ENCODE measurements at places on chromosomes 1 and 21.

DNA sequence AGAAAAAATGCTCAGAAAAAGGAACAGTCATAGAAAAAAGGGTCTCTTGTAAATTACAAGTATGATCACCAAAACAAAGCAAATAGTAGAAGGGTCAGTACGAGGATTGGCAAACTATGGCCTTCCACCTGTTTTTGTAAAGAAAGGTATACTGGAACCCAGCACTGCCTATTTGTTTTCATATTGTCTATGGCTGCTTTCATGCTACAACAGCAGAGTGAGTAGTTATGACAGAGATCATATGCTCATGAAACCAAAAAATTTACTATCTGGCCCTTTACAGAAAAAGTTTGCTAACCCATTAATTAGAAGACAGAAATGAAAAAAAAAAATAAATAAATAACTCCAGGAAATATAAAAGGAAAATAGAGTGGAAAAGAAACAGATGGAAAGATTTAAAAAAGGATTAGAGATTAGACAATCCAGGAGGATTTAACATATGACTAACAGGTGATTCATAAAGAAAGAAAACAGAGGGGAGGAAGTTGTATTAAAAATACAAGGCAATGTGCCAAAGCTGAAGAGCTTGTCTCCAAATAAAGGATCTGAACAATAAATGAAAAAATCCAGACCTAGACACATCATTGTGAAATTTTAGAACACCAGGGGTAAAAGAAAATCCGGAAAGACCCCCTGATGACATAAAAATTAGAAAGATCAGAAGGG is 108.5 kb upstream of the SERTAD4 start:
- no peak for DNase-seq

GRCh38 chr1:24295535-24295934 is 23.6 kb upstream of the GRHL3 start:
- no peak for DNase-seq

DNA sequence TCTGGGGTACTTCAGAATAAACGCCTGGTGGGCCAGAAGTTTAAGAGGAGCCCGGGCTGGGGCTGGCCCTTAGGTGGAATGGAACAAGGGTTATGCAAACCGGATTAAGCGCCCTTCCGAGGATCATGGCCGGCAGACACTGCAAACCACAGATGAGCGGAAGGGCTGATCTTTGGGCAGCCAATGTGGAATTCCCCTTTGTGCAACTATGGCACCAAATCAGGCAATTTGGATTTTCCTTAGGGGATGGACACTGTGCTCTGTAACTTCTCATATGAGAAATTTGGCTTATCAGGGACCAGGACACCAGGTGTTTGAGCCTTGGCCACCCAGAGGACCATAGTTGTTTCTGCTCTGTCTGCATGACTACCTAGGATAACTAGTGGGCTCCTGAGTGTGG is 5.7 kb upstream of the IL10 start:
- DNase-seq, result no peak

- no peak for DNase-seq
Observed at GRCh38 chr21:45867671-45868081, 113.9 kb upstream of the COL6A1 start.

GRCh38 chr21:43578677-43579303 is 80.5 kb downstream of the HSF2BP start:
- DNase-seq, result no peak

DNA sequence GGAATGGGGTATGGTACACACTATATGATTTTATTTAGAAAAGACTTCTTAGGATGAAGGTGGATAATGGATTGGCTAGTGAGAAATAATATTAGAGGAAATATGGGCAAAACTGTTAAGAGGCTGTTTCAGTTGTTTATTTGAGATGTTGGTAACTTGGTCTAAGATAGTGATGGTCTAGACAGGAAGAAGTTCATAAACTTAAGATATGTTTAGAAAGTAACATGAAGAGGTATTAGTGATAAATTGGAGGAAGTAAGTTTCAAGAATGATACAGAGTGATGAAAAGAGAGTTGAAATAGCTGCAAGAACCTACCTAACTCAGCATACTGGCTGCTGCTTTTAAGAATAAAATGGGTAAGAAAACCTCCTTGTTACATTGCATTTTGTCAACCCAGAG is 9.2 kb upstream of the PTPRC start:
- DNase-seq, result no peak

- DNase-seq, result no peak
Observed at GRCh38 chr1:153141377-153141776, 9.3 kb downstream of the SPRR2G start.

DNA sequence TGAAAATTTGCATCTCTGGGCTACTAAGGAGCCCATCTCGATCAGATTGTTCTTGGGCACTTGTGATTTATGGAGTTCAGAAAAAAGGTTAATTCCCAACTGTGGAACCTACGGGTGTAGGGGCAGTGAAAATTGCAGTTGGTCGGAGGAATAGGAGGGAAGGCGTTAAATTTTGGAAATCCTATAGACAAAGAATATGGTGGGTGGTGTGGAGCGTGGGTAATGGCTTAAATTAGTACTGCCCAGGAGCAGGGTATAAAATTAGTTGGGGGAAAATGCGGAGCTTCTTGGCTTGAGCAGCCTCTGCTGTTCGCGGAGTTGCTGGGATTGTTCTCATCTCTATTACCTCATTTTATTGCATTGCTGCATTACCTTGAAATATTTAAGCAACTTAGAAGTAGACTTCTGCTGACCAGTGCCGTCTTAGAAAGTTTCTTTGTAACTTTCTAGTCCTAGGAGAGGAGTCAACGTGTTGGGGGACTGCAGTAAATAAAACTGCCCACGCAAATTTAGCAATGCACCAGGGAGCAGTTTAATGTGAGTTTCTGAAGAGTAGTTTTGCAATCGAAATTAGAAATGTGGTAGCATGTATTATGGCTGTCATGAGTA is 514 bp downstream of the S1PR1 start:
- DNase-seq, result no peak

DNA sequence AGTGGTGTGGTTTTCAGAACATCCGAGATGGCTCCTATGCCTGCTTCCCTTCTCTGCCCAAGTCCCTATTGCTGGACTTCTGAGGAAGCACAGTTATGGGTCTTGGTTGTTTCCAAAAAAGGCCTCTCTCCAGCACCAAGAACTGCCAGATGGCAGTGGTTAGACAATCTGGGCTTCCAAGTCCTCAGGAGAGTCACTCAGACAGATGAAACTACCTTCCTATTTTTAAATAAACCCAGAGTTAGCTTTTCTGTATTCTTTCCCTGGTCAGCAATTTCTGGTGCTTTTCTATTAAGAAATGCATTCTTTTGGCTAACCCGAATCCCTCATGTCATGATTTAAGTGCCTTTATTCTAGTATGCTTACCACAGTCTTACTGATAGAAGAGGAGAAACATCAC is 245.9 kb downstream of the PRDM2 start:
- DNase-seq, result no peak

- no peak for DNase-seq
Observed at GRCh38 chr21:44525391-44526095, 14.5 kb downstream of the KRTAP10-1 start.

GRCh38 chr21:41763996-41764395 is 2.9 kb downstream of the RIPK4 start:
- DNase-seq, result no peak

DNA sequence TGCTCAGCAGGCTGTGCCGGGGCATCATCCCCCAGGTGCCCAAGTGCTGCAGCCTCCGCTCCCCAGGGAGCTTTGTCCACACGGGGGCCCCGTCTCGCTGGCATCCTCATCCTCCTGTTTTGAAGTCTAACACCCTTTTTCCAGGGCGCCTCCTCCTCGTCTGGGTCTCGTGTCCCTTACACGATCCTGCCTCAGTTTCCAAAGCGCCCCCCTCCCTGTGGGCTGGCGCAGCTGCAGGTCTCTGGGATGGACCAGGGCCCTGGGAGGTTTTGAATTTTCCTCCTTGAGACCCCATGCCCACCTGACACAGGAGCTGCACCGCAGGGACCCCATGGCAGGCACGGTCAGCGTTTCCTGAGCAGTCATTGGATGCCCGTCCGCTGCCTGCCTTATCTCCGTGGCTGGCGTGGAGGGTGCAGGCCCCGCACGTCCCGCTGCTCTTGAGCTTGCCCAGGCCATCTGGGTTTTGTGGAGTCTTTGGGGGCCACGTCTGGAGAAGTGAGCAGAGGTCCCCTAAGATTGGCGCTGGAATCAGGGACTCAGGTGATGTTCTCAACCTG is 37.4 kb upstream of the DIP2A start:
- no peak for DNase-seq

GRCh38 chr1:91148641-91149069 is 126.8 kb upstream of the ZNF644 start:
- DNase-seq, result no peak

DNA sequence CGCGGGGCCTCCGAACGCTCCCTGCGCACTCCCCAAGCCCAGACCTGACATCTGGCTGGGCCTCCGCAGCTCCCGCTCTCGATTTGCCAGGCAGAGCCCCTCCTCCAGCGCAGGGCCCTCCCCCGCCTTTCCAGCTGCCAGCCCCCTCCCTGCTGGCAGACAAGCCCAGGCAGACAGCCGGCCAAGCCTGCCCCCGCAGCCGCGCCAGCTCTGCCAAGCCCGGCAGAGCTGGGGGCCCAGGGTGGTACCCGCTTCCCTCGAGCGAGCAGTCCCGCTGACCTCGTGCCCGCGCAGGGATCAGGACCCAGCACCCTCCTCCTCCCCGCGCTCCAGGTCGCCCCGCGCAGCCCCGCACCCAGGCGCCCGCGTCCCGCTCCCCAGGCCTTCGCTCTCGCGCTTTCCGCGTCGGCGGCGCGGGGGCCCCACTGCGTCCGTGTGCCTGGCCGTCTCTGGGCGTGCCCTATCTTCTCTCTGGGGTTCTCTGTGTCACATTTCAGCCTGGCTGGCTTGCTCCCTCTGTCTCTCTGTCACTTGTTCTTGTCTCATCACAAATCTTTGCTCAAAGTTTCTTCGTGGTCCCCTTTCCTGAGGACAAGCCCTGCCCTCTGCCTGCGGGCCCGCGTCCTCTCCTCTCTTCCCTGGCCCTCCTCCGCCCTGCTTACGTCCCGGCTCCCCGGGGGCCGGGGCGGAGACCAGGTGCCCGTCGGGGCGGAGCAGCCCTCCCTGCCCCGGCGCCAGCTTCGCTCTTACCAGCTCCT is 580 bp downstream of the INKA2 start:
- DNase-seq, result peak; percentile 36

- DNase-seq, result no peak
Observed at GRCh38 chr1:179091691-179092165, 9.9 kb downstream of the TOR3A start.

- no peak for DNase-seq
Observed at GRCh38 chr1:170221031-170221430, 75.3 kb downstream of the NTMT2 start.

DNA sequence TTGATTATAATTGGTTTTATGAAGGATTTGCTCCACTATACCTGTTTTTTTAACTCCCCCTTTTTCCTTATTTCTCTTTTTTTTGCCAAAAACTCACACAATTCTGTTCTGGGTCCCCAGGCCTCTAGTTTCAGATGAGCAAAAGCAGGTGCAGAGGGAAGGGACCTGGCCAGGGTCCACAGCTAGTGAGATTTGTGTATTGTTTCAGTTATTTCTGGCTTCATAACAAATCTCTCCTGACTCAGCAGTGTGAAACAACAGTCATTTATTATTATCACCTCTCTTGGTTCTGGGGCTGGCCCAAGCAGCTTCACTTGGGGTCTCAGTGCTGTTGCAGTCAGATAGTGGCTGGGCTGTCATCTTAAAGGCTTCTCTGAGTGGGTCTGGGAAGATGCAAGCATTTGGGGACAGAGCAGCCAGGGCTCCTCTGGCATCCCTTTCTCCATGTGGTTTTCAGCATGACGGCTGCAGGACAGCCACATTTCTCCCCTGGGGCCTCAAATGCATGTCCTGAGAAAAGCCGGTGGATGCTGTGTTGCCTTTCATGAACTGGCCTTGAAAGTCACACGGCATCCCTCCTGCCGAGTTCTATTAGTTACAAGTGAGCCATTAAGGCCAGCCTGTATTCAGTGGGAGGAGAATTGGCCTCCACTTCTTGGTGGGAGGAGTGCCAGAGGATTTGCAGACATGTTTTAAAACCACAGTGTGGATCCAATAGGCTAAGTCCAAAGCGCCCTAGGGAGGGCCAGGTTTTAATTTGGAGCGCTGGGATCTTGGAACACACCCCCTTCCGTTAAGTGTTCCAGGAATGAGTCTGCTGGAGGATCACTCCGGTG is 137.1 kb downstream of the CAMTA1 start:
- DNase-seq, result no peak

GRCh38 chr1:246602194-246602593 is 35.9 kb downstream of the CNST start:
- DNase-seq, result no peak

GRCh38 chr1:1858382-1859086 is 32.4 kb downstream of the GNB1 start:
- DNase-seq, result peak; percentile 24

DNA sequence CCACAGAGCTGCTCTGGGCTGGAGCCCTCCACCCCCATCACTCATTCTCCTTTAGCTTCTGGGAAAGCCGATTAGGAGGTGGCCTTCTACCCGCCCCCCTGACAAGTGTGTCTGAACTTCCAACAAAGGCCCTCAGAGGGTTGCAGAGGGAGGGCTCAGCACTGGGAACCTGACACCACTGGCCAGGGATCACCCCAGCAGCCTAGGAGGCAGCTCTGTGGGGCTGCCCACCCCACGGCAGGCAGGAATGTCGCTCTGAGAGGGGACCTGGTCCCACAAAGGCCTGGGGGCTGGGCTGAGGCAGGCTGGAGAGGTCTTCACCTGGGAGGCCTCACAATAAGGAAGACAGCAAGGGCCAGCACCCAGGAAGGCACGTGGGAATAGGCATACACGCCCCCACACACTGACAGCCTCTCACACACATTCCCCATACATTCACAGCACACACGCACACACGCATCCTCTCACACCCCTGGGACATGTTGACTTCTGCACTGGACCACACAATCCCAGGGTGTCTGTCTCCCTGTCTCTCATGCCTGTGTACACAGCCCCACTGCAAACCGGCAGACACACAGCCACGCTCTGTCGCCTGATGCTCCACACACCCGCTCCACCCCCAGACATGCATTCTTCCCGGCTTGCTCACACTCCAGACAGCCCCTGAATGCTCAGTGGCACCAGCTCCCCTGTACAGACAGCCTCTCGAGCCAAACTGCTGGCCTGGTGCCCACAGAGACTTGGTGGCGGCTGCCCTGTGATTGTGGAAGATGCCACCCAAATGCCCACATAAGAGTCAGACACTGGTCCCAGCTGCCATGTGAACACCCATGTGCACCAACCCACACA is 30.7 kb downstream of the DMBX1 start:
- DNase-seq, result no peak

DNA sequence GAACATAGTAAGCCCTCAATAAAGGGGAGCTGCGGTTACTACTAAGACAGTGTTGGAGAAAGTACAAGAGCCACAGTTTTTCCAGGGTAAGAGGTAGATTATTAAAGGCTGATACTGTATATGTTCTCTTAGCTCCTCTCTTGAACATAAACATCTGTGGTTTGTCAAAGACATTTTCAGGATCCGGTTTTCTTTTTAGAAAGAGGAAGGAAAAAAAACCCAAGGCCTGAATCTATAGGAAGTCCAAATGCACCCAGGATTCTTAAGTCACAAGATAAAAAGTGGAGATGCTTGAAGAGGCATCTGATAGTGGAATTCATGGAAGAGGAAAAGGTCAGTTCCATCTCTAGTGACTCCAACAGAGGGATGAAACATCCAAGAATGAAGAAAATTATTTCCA is 24.6 kb upstream of the SLC45A3 start:
- no peak for DNase-seq

Measured in T follicular helper cell (primary cell).